Left kidney (tissue), 8 donors: ENCODE measurements at places on chromosomes 1 and 21. TPM values are rescaled to one million over a fixed set of nuclear protein-coding genes. Genes with fewer than 3 reads are reported as not detected.

The AIRE gene
- polyA plus RNA-seq = 0.42 TPM

The PTGFR gene
- polyA plus RNA-seq = 0.25 TPM

The CTH gene
- 16.2 TPM for polyA plus RNA-seq

GRCh38 chr1:81703756-81704463, 96.8 kb upstream of the ADGRL2 start:
- DNase-seq = no peak

- DNase-seq = no peak
Measured at GRCh38 chr1:43421976-43422750, 31.6 kb downstream of the HYI start.

- no peak for DNase-seq
Measured at GRCh38 chr1:186076006-186076405, 299.0 kb downstream of the TPR start.

GRCh38 chr1:162892906-162893611, 32.1 kb upstream of the CCDC190 start:
- DNase-seq = no peak

GRCh38 chr1:29457496-29458368, 221.4 kb downstream of the PTPRU start:
- no peak for DNase-seq

DNA sequence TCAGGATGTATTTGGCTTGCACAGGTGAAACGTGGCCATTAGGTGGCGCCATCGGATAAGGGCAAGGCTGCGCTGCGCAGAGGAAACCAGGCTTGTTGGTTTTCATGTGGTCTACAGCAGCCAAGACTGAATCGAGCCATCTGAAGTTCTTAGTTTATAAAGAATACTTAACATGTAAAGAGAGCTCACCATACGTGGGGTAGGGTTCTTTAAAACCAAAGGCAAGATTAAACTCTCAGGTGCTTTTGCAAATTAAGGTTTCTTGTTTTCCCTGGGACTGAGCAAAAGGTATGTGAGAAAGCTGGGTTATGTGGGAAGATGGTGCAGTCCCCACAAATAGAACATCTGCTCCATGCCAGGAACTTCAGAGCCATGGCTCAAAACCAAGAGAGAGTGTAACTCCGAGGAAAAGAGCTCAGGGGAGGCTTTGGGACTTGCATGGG, 9.3 kb downstream of the MASP2 start:
- DNase-seq = peak; percentile 84

DNA sequence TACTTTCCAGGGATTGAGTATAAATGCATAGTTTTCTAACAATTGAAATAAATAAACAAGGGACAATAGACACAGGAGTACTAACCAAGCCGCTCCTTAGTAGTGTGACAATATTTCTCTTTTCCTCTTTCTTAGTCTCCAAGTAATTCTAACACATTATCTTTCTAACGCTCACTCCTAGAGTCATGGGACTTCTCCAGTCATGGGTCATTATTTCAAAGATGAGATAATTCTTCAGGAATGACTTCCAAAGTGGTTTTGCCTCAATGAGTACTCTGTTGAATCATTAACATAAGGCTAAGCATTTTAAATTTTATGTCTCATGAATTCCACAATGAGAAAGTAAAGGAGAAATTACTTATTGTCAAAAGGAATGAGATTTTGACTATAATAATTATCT, 605.8 kb upstream of the ADAMTS5 start:
- DNase-seq = peak; percentile 29

DNA sequence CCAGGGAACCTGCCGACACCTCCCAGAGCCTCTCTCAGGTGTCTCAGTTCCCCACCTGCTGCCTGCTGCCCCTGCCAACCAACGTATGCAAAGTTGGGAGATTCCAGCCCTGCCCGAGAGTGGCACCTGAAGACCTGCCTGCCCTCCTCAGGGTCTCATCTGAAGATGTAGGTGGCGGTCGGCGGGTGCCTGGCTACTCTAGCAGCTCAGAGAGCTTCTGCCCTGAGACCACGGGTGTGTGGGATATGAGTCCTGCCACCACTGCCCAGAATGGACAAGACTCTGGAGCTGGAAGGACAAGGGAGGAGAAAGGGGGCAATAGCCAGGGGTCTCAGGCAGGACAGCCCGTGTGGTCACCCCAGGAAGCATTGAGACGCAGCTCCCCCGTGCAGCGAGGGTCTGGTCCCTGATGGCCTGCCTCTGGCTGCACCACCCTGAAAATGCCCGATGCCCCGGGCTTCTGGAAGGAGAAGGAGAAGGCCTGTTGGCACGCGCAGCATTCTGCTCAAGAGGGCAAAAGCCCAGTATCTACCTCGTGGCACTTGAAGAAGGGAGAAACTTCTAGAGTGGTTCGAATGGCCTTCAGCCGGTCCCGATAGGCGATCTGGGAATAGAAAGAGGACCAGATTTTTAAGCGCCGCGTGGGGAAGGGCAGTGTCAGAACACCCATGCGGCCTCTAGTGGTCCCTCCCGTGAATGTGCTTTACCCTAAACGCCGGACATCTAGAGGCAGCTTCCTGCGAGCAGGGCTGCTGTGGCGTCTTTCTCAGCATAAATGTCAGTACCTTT, 88.8 kb downstream of the STUM start:
- DNase-seq = no peak

DNA sequence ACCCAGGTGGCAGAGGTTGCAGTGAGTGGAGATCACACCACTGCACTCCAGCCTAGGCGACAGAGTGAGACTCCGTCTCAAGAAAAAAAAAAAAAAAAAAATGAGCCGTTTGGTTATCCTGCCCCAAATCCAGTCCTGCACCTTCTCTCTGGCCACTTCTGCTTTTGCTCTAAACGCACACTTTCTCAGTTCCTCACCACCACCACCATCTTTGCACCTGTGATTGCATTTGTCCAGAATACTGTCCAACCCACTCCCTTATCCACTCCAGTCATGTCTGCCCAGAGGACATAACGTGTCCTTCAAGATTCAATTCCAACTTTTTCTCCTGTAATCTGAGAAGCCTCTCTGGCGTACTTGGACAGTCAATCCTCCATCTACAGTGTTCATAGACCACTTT, 2.2 kb upstream of the NEK2 start:
- DNase-seq = no peak

- no peak for DNase-seq
Measured at GRCh38 chr1:41662765-41663437, 178.4 kb upstream of the EDN2 start.
